ENCODE measurements at places on chromosomes 1 and 21. TPM values are rescaled to one million over a fixed set of nuclear protein-coding genes. Genes with fewer than 3 reads are reported as not detected.

KPRP gene
- not detected for total RNA-seq

SH3D21 gene
- total RNA-seq, result 12.6 TPM

GBP6 gene
- not detected for total RNA-seq

FAM20B gene
- total RNA-seq, result 25.0 TPM

KRTAP19-5 gene
- not detected for total RNA-seq

RABGAP1L gene
- 18.4 TPM for total RNA-seq

CFAP57 gene
- 0.38 TPM for total RNA-seq

CAPZA1 gene
- 133 TPM for total RNA-seq

ZMYND12 gene
- total RNA-seq, result 0.21 TPM
